Tibial nerve (tissue), 4 donors: ENCODE measurements at places on chromosomes 16 and 17.

- H3K4me1 ChIP-seq = no peaks in the 10 kb centered on the region
- H3K36me3 ChIP-seq = no peaks in the 10 kb centered on the region
- H3K27ac ChIP-seq = no peak overlapping the region
- no peak for DNase-seq
- H3K27me3 ChIP-seq = no peaks in the 10 kb centered on the region
These were observed 119.8 kb downstream of the TMEM132E start for GRCh38 chr17:34699181-34699580.

- no peak overlapping the region for H3K27ac ChIP-seq
- no peaks in the 10 kb centered on the region for H3K4me1 ChIP-seq
- DNase-seq = no peak
- H3K4me3 ChIP-seq = no peak overlapping the region
These were observed 7.0 kb downstream of the CBFA2T3 start for GRCh38 chr16:88970050-88970449.

DNA sequence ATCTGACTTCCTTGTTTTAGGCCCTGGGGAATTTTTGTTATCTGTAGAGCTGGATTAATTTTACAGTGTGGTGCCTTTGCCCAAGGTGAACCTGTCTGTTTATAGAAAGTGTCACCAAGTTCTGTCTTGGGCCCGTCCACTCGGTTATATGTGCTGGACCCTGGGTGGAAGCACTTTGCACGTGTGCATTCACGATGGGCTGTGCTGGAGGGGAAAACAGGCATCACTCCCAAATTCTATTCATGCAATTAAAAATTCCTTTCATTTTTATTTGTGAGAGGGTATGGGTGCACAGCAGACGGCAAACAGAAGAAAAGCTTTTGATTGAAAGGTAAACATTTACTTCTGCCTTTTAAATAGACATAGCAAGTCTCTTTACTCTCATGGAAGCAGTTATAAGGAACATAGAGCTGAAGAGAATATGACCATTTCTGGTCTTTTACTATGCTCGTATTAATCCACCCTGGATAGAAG lies 101.2 kb downstream of the WWOX start:
- H3K4me1 ChIP-seq = no peaks in the 10 kb centered on the region
- H3K36me3 ChIP-seq = no peaks in the 10 kb centered on the region
- no peak for DNase-seq
- no peak overlapping the region for H3K27ac ChIP-seq
- H3K27me3 ChIP-seq = no peaks in the 10 kb centered on the region

DNA sequence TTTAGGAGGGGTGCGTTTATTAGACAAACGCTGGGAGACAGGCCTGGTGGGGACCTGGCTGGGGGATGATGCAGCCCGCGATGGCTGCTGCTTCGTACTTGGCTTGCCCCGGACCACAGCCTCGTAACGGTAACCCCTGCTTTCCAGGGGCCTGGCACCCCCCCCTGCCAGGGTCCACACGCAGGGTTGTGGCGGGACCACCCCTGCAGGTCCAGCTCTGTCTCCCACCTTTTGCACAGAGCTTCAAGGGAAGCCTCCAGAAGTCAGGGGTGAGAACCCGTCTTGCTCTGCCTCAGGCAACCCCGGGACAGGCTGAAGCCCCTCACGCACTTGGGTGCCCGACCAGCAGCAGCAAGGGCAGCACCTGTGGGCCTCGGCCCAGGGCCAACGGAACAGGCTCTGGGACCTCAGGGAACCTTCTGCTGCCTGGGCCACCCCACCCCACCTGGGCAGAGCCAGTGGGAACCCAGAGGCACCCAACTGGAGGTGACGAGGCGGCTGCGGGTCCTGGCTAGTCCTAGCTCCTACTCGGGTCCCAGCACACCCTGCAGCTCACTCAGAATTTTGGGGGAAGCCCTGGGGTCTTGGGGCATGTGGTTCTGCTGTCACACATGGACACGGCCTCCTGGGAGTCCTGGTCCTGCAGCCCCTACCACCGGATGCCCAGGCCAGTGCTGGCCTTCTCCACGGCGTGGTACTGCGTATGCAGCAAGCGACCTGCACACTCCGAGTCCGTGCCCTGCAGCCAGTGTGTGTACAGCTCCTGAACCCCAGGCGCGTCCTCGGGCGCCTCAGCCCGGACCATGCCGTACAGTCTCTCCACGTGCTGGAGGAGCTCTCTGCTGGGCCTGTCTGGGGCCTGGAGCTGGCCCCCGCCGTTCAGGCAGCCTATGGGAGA lies 3.1 kb downstream of the HAGHL start:
- H3K27ac ChIP-seq = no peak overlapping the region
- no peak for DNase-seq
- H3K36me3 ChIP-seq = no peaks in the 10 kb centered on the region
- no peaks in the 10 kb centered on the region for H3K4me1 ChIP-seq
- H3K4me3 ChIP-seq = no peak overlapping the region

- no peaks in the 10 kb centered on the region for H3K4me1 ChIP-seq
- DNase-seq = no peak
- H3K36me3 ChIP-seq = no peaks in the 10 kb centered on the region
- H3K27me3 ChIP-seq = no peaks in the 10 kb centered on the region
- no peak overlapping the region for H3K27ac ChIP-seq
- H3K4me3 ChIP-seq = no peak overlapping the region
These were observed 30.2 kb downstream of the POLR3E start for GRCh38 chr16:22327446-22327775.

GRCh38 chr16:67538666-67539101 lies 10.1 kb downstream of the RIPOR1 start:
- peak overlapping the region; percentile 80 for H3K27ac ChIP-seq
- H3K4me1 ChIP-seq = peaks cover 16% of the 10 kb centered on the region
- peak overlapping the region; percentile 70 for H3K4me3 ChIP-seq

- H3K4me3 ChIP-seq = no peak overlapping the region
- no peak overlapping the region for H3K27ac ChIP-seq
- H3K4me1 ChIP-seq = no peaks in the 10 kb centered on the region
- H3K27me3 ChIP-seq = no peaks in the 10 kb centered on the region
These were observed 192.1 kb upstream of the KIF2B start for GRCh38 chr17:53630638-53631037.

DNA sequence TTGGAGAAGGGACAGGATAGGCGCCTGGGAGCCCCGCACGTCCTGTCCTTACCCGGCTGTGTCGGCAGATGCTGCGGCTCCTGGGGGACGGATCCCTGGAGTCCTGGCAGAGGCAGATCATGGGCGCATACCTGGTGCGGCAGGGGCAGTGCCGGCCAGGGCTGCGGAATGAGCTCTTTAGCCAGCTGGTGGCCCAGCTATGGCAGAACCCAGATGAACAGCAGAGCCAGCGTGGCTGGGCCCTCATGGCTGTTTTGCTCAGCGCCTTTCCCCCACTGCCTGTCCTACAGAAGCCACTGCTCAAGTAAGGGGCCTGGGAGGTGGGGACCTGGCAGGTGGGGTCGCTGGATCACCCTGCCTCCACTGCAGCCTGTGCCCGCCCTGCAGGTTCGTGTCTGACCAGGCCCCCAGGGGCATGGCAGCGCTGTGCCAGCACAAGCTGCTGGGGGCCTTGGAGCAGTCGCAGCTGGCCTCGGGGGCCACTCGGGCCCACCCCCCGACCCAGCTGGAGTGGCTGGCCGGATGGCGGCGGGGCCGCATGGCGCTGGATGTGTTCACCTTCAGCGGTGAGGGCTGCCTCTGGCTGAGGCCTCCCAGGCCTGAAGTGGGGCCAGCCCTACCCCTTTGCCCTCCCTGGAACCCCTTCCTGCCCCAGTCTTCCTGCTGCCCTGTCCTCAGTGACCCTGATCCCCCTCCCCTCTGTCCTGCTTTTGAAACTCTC lies 20.2 kb upstream of the SMIM5 start:
- H3K36me3 ChIP-seq = peaks cover 92% of the 10 kb centered on the region
- H3K27me3 ChIP-seq = no peaks in the 10 kb centered on the region
- H3K4me1 ChIP-seq = no peaks in the 10 kb centered on the region
- H3K4me3 ChIP-seq = no peak overlapping the region
- DNase-seq = no peak

- H3K4me1 ChIP-seq = peaks cover 37% of the 10 kb centered on the region
- H3K4me3 ChIP-seq = peak within 1 kb of the TSS; percentile 98
- H3K27ac ChIP-seq = peak within 1 kb of the TSS; percentile 90
- peak; percentile 92 for DNase-seq
These were observed at the start of gene FLCN for GRCh38 chr17:17237026-17237799. Gene FLCN (minus strand): TSS chr17:17237168. CDS start chr17:17228137, 9,031 bp downstream.

GRCh38 chr17:75153780-75154194 lies 525 bp downstream of the JPT1 start:
- no peak overlapping the region for H3K27ac ChIP-seq
- H3K36me3 ChIP-seq = no peaks in the 10 kb centered on the region
- peak overlapping the region; percentile 88 for H3K4me3 ChIP-seq
- H3K4me1 ChIP-seq = peaks cover 12% of the 10 kb centered on the region

GRCh38 chr17:36136439-36136838 lies 32.8 kb downstream of the CCL4 start:
- H3K27me3 ChIP-seq = no peaks in the 10 kb centered on the region
- no peak overlapping the region for H3K4me3 ChIP-seq
- H3K4me1 ChIP-seq = no peaks in the 10 kb centered on the region
- H3K36me3 ChIP-seq = no peaks in the 10 kb centered on the region
- DNase-seq = no peak
- no peak overlapping the region for H3K27ac ChIP-seq

GRCh38 chr17:32503251-32504165 lies 16.7 kb downstream of the CDK5R1 start:
- peak overlapping the region; percentile 50 for H3K27ac ChIP-seq
- DNase-seq = no peak
- H3K4me1 ChIP-seq = peaks cover 22% of the 10 kb centered on the region
- H3K4me3 ChIP-seq = no peak overlapping the region
- H3K36me3 ChIP-seq = no peaks in the 10 kb centered on the region

DNA sequence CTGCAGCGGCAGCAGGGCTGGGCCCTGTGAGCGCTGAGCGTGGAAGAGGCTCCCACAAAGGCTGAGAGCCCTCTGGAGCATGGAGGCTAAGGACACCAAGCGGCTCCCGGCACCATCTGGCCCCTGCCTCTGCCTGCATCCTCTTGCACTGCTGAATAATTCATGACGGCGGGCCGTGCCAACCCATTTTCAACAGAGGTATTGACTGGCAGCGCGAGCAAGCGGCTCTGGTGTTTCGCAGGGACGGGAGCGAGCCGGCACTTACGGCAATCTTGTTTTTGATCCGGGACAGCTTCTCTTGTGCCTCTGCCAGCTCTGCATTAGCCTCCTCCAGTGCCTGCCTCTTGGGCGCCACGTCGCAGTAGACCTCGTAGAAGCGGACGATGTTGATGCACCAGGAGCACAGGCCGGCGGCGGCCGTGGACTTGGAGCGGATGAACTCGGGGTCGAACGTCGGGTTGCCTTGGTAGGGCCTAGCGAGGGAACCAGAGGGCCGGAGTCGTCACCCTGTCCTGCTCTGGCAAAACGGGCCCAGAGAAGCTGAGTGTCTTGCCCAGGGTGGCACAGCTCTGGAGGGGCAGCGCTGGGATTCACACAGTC lies 80.4 kb downstream of the PGS1 start:
- no peak overlapping the region for H3K4me3 ChIP-seq
- H3K27me3 ChIP-seq = peaks cover 5% of the 10 kb centered on the region
- H3K4me1 ChIP-seq = no peaks in the 10 kb centered on the region
- no peak overlapping the region for H3K27ac ChIP-seq
- DNase-seq = no peak

DNA sequence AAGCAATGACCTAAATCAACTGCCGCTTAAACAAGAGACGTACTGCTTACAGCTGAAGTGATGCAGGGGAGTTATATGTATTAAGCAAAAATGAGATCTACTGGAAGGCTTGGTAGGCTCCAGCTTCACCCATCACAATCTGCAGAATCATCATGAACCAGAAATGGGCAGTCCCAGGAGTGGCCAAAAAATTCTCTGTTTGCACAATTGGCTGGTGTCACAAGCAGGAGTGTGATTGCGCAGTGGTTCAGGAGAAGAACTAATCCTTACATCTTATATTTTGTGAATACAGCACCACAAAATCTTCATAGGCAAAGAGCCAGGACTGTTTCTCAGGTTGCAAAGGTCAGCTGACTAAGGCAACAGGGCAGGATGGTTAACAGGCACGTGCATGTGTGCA lies 75.9 kb downstream of the CES1 start:
- H3K36me3 ChIP-seq = no peaks in the 10 kb centered on the region
- H3K4me1 ChIP-seq = no peaks in the 10 kb centered on the region
- no peaks in the 10 kb centered on the region for H3K27me3 ChIP-seq
- no peak overlapping the region for H3K27ac ChIP-seq

DNA sequence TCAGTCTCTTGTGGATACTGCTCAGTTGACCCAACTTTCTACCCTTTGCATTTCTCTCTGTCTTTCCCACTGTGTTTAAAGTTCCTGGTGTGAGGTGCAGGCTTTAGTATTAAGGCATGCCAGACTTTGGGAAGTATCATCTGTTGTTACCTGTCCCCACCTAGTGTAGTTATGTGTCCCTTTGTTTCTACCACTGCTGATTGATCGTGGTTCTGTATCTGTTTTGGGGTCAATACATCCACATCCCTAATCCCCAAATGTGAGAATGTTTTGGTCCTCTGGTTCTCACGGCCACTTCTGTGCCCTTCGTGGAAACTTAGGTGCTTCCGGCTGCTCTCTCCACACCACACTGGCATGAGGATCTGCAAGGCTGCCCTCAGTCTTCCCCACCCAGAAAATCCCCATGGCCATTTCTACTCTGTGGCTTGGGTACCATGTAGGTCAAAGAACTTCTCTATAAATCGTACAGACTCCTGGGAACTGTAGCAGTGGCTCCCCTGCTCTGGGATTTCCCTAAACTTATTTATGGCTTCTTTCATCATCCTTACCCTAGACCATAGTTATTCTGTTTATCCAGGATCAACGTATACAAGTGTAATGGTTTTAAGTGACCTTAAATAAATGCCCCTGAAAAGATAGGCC lies 443.2 kb downstream of the XYLT1 start:
- no peaks in the 10 kb centered on the region for H3K4me1 ChIP-seq
- H3K27me3 ChIP-seq = no peaks in the 10 kb centered on the region

DNA sequence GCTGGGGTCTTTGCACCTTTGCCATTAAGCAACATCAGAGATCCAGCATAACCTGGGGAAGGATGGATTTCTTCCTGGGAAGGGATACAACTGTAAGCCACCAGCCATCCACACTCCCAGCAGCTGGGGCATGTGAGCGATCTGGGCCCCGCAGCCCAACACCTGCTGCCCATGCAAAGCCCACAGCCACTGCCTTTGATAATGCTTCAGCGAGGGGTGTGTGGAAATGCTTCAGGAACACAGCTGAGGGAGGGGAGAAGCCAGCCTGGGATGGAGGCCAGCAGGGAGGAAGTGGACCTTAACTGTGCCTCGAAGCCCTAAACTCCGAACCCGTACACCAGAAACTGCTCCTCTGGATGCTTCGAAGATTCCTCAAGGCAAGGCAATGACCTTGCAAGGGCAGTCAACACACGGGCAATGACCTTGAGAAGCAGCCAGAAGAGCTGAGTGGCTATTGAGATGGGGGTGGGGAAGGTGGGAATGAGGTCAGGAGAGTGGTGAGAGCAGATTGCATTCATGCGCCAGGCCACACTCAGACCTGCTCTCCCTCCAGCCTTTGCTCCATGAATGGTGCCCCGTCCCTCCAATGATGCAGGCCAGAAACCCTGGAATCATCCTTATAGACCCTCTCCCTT lies 49.1 kb downstream of the KATNIP start:
- H3K36me3 ChIP-seq = peaks cover 8% of the 10 kb centered on the region
- no peak for DNase-seq
- no peaks in the 10 kb centered on the region for H3K4me1 ChIP-seq
- H3K27ac ChIP-seq = no peak overlapping the region

GRCh38 chr16:14559809-14560241 lies 70.2 kb downstream of the PARN start:
- H3K4me1 ChIP-seq = peaks cover 5% of the 10 kb centered on the region
- H3K27me3 ChIP-seq = no peaks in the 10 kb centered on the region
- H3K36me3 ChIP-seq = peaks cover 18% of the 10 kb centered on the region
- no peak overlapping the region for H3K4me3 ChIP-seq
- no peak overlapping the region for H3K27ac ChIP-seq

- H3K4me3 ChIP-seq = no peak overlapping the region
- peaks cover 28% of the 10 kb centered on the region for H3K4me1 ChIP-seq
- H3K27ac ChIP-seq = peak overlapping the region; percentile 100
- DNase-seq = no peak
These were observed 4.3 kb downstream of the TRAF4 start for GRCh38 chr17:28747801-28748750.
